ENCODE measurements at places on chromosomes 2 and 18.

- DNase-seq, result no peak
Observed at GRCh38 chr2:100983201-100983600, 18.9 kb upstream of the RPL31 start.

DNA sequence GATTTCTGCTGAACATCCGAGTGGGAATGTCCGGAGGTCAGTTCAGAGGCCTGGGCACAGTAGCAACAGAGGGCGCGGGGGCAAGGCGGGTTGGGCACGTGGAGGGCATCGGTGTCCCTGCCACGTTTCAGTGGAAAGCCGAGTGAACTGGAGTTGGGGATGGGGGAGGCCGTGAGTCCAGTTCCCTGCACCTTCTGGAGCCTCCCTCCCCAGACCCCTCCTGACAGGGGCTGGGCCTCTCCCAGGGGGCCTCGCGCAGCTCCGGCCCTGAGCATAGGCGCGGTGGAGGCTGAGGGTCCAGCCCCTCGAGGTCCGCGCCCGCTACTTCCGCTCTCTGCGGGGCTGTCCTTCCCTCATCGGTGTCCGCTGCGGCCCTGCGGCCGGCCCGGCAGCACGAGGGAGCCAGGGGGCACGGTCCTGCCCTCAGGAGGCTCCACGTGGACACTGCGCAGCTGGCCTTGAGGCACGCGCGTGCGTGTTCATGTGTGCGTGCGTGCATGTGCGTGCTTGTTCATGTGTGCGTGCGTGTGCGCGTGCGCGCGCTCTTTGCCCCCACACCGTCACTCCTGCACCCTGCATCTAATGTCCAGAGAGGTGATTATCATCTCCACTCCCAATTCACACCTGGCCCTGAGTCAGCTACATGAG lies 50.2 kb downstream of the PLEKHB2 start:
- DNase-seq, result no peak

GRCh38 chr2:29110916-29111535 lies 4.2 kb upstream of the CLIP4 start:
- no peak for DNase-seq

- no peak for DNase-seq
Observed at GRCh38 chr18:23134780-23135549, at the start of gene CABLES1. CABLES1 (plus strand) TSS chr18:23135485; CDS start chr18:23135763, 278 bp downstream.

- peak; percentile 53 for DNase-seq
Observed at GRCh38 chr2:43225093-43225787, 1.2 kb downstream of the ZFP36L2 start.

DNA sequence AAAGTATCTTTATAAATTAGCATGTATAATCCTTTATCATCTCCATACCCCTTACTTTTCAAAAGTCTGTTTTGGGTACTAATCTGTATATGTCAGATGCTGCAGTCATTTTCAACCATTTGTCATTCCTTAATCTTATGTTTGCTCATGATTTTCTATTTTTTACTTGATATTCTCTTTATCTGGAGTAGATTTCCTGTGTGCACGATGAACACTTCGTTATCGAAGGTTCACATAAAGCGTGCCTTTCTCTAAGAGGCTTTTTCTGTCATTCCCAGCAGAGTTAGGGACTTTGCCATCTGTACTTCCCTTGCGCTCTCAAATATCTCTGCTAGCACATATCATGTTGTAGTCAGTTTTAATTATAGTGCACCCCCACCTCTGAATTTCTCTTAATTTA lies 123.2 kb downstream of the BIRC6 start:
- no peak for DNase-seq

- DNase-seq, result no peak
Observed at GRCh38 chr18:12429556-12429955, 21.8 kb downstream of the PRELID3A start.

GRCh38 chr2:99615247-99615771 lies 125.5 kb upstream of the REV1 start:
- DNase-seq, result no peak

DNA sequence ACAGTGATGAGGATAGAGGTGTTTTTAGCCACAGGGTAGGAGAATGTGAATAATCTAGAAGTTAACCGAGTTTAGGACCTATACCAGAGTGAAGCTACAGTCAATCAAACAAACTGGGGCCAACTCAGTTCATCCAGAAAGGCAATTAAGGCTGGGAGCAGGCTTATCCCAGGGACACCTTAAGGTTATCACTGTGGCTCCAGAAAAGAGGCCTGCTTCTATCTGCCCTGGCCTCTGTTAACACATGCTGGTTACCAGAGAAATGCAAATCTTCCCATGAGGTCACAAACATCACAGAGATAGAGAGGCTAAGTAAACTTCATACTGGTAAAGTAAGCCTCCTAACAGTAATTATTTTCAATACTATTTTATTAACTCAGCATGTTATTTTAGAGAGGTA lies 93.2 kb upstream of the GRB14 start:
- no peak for DNase-seq

DNA sequence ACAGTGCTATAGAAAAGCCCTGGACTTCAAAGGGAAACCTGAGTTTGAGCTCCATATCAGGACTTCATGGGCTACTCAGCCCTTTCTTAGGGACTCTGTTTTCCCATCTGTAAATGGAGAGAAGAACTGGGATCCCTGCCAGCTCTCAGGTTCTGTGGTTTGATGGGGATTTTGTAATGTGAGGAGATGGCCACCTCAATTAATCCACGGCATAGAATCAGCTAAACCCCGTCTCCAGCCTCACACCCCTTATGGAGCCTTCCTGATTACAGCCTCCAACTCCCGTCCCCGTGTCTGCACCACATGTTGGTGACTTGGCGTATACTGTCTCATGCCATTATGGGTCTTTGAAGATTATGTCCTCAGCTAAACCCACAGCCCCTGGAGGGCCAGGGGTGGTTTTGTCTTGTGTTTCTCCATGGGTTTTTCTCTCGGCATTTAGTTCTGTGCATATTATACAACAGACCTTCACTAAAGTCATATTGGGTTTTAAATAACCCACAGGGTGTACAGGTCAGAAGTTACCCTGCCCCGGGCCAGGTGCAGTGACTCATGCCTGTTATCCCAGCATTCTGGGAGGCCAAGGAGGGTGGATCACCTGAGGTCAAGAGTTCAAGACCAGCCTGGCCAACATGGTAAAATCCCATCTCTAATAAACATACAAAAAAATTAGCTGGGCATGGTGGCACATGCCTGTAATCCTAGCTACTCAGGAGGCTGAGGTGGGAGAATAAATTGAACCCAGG lies 63.8 kb upstream of the PPP1CB start:
- DNase-seq, result no peak

- no peak for DNase-seq
Observed at GRCh38 chr18:46336278-46337111, 232.3 kb downstream of the HAUS1 start.

Data from activated T-cell treated with anti-CD3 and anti-CD28 coated beads for 24 hours (primary cell).